IMR-90 (cell line): ENCODE measurements at places on chromosomes 3 and 15. TPM values are rescaled to one million over a fixed set of nuclear protein-coding genes. Genes with fewer than 3 reads are reported as not detected.

Gene BTLA
- not detected in 2 replicates for total RNA-seq

Gene TMEM207
- total RNA-seq: not detected in 2 replicates

Gene FEZF2
- total RNA-seq: not detected in 2 replicates

Gene SLC15A2
- total RNA-seq: under 0.01 and 0.18 TPM in 2 replicates

Gene DLEC1
- not detected in 2 replicates for total RNA-seq

Gene CCDC191
- 0.72 and 0.83 TPM in 2 replicates for total RNA-seq

Gene SAMMSON
- total RNA-seq: not detected in 2 replicates

Gene NR1I2
- total RNA-seq: not detected in 2 replicates

- no peak for DNase-seq
Measured at GRCh38 chr3:196051282-196052076, 30.4 kb downstream of the TFRC start.

- DNase-seq: peak; percentile 63
Measured at GRCh38 chr3:175129126-175129525, 270.0 kb downstream of the NAALADL2 start.

DNA sequence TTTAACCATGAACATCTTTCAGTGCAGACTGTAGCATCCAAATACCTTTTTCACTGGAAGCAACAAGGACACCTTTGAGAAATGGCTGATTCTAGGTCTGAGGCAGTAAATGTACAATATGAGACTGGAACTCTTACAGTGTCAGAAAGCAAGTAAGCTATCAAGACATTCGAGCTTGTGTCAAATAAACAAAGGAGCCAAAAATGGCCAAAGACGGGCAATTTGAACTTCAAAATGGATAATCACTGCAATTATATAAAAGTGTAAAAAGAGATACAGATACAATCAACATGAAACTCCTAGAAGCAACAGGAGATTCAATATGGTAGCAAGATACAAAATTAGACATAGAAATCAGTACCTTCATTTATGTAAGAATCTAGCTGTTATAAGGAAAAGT lies 138.5 kb upstream of the CCDC54 start:
- no peak for DNase-seq

DNA sequence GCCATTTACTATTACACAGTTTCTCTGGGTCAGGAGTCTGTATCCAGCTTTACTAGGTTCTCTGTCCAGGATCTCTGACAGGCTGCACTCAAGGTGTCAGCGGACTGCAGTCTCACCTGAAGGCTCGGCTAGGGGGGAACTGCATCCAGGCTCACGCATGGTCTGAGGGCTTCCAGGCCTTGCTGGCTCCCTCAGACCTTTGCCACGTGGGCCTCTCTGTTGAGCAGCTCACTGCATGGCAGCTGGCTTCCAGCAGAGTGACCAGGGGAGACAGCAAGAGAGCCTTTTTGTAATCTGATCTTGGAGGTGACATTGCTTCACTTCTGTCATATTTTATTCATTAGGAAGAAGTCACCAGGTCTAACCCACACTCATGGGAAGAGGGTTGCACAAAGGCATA lies 152.3 kb downstream of the CACNA2D3 start:
- DNase-seq: no peak

DNA sequence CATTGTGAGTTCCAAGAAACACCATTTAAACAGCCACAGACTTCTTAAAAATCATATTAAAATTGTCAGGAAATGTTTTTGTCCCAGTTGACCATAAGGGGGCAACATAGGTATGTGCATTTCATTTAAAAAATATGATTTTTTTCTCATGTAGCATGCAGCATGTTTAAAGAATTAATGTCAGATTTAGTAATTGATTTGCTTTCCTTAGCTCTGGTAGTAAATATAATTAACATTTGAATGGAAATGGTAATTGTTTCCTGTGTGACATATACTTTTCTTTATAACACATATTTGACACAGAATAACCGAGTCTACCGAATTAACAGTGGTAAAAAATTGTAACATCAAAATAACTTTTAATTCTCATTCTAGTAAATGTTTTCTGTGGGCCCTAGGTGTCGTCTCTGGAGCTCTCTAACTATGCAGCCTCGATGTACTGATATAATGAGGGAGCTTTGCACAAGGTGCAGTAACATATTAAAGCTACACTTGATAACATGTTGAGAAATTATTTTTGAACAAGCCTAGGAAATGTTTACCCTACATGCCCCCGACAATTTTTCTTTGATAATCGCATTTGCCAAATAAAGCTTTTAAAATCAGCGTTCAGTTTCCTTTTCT lies 34.9 kb downstream of the NXPE3 start:
- DNase-seq: peak; percentile 54

DNA sequence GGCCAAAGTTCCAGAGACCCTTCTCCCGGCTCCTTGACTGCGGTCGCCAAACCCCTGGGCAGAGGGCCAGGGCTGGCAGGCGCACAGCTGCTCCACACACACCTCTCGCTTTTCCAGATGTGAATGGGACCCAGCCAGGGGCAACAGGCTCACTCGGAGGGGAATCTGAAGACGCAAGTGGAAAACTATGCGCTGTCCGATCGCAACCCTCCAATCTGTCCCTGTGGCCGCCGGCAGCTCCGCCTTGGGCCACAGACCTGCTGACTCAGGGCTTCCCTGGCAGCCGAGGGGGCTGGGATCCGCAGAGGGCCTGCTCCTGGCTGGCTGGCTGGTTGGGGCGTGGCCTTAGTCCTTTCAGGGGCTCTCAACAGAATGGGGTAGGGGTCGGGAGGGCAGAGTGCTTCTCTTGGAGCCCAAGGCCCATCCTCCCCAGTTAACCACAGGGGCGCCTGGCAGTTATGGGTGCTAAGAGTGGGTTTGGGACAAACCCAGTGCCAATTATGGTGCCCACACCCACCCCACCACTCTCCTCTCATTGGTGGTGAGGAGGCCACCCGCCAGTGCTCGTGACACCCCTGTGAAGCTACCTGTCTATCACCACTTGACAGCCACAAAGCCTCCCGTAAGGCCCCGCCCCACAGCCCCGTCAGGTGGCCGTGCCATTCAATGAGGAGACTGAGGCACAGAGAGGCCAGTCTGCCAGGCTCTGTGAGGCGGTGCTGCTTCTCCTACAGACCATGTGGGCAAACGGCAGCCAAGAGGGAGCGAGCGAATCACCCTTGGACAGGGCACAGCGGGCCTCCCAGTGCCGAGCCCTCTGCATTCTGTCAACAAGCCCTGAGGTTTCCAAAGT lies 53.8 kb downstream of the IQSEC1 start:
- DNase-seq: peak; percentile 76

DNA sequence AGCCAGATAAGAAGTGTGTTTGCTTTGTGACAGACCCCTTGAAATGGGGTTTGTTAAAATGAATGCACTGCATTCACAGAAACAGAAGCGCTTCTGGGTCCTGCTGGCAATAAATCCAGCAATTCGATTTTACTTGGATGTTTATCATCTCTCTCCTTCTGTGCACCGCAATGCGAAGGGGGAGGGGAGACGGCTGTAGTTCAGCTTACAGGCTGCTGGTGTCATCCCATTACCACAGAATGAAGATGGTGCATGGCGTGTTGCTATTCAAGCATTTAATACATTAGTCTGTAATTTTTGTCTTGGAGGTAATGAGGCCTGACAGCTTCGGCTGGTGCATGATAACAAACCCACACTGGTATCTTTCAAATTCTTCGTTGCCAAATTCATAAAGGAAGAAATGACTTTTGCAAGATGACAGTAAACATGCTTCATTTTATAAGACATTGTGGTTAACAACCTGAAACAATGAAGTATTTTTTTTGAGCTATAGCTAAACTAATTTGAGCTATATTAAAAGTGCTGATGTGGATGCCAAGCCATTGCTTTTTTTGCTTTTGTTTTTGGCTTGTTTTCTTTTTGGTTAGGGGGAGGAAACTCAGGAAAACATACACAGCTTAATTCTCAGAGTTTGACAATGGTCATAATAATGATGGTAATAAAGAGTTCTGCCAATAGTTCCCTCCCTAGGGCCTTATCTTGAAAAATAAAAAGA lies 418.3 kb downstream of the OTOL1 start:
- DNase-seq: peak; percentile 59

DNA sequence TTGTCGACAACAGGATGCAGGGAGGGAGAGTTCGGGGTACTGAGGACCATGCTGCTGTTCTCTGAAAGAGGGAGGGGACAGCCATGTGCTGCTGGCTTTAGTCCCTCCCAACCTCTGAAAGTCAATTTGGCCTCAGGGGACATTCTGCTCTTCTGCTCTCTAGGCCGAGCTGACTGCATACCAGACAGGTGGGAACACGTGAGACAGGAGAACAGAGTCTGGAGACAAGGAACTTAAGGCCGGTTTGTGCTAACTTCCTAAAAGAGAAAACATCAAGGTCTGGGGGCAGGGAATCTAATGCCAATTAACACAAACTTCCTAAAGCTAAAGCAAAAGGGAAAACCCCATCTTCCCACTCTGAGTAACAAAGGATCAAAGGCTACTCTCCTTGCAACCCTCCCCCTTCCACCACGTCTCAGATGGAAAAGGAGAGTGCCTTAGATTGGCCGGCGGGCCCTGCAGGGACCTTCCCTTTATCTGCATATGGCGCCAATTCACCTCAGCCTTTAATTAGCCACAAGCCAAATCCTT lies 41.0 kb downstream of the SLCO2A1 start:
- DNase-seq: no peak

- no peak for DNase-seq
Measured at GRCh38 chr15:101174152-101174920, 77.5 kb downstream of the CHSY1 start.

DNA sequence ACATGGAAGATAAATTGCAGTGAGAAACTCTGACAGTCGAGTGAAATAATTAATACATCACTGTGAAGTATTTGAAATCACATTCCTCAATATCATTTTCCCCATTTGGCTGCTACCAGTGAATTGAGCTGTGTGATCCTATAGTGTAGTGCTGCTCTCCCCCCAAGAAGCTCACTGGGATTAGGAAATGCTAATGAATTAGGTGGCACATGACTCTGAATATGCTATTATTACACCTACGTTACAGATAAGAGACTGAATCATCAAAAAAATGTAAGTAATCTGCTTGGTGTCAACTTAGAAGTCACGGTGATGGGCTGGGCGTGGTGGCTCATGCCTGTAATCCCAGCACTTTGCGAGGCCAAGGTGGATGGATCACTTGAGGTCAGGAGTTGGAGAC lies 34.7 kb upstream of the SYNM start:
- DNase-seq: no peak

GRCh38 chr3:28326458-28326926 lies 22.0 kb upstream of the ZCWPW2 start:
- DNase-seq: peak; percentile 19
